ENCODE measurements at places on chromosomes 13 and 19. TPM values are rescaled to one million over a fixed set of nuclear protein-coding genes. Genes with fewer than 3 reads are reported as not detected.

The KRTDAP gene
- not detected for total RNA-seq

The SIGLEC9 gene
- total RNA-seq: not detected

The FARP1 gene
- 16.3 TPM for total RNA-seq

The ZFP28 gene
- 10.4 TPM for total RNA-seq

The U2AF1L4 gene
- 3.9 TPM for total RNA-seq

The MAG gene
- 0.07 TPM for total RNA-seq

The MAB21L1 gene
- total RNA-seq: not detected

The GPR12 gene
- not detected for total RNA-seq

The MATK gene
- total RNA-seq: under 0.01 TPM

The FGF9 gene
- not detected for total RNA-seq

The SKA3 gene
- total RNA-seq: 10.7 TPM

The GDF15 gene
- total RNA-seq: 102 TPM

The CASP14 gene
- total RNA-seq: not detected

Data from pulmonary artery endothelial cell (primary cell).